ENCODE measurements at places on chromosomes 16 and 17.
A peak's percentile ranks its signal among the peaks of the same experiment; 100 is the strongest.

DNA sequence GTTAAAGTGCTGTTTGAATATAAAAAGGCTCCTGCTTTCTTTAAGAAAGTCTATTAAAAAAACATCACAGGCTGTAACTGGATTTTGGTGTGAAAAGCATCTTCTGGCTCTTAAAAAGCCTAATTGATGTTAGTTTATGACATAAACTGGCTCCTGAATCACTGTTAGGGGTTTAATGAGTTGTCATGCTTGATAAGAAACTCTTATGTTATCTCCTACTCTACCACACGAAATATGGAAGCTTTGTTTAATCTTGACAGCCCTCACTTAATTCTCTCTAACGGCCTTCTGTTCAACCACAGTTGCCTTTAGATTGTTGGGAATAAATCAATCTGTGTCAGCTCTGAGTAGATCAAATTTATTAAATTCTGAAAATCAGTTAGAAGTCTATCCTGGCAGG is 51.5 kb downstream of the CPPED1 start:
- DNase-seq: no peak

GRCh38 chr16:85359147-85359822 is 247.0 kb upstream of the CIBAR2 start:
- DNase-seq: no peak

- DNase-seq: no peak
Observed at GRCh38 chr17:2338315-2338657, 985 bp downstream of the SGSM2 start.

GRCh38 chr16:9837481-9837880 is 344.7 kb downstream of the GRIN2A start:
- DNase-seq: no peak

DNA sequence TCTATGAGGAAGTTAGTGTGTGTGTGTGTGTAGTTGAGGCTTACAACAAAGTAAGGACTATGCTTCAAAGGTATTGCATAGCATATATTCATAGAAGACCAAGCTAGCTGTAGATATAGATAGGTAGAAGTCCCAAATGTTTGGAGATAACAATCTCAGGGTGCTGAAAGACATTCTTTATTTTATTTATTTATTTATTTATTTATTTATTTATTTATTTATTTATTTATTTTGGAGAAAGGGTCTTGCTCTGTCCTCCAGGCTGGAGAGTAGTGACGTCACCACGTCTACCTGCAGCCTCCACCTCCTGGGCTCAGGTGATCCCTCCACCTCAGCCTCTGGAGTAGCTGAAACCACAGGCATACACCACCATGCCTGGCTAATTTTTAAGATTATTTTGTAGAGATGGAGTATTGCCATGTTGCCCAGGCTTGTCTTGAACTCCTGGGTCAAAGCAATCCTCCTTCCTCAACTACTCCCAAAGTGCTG is 284.6 kb upstream of the KIF2B start:
- no peak for DNase-seq

DNA sequence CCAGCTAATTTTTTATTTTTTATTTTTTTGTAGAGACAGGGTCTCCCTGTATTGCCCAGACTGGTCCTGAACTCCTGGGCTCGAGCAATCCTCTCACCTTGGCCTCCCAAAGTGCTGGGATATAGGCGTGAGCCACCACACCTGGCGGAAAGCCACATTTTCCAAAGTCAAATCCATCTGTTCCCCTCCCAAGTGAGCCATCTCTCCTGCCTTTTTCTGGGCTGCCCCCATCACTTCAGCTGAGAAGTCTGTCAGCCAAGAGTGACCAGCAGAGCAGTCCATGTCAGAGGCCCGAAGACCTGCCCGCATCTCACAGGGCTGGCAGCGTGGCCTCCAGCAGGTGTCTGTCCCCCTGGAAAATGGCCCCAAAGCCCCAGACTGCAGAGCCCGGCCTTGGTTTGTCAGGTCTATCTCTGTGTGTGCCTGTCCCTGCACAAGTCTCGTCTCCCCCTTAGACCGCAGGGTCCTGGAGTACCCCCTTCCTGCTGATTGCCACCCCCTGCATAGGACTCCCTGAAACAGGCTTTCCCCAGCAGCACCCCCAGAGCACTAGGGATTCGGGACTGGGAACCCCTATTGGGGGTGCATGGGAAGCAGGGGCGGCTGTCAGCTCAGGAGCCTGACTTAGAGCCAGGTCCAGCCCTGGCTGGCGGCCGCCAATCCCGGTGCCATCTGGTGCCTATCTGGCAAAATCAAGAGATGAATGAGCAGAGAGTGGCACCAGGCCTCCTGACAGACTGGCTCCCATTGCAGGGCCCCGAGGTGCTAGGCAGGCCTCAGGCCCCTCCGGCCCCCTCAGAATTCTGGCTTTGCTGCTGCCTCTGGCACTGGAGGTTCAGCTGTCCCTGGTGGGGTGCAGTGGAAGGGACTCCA is 7.8 kb downstream of the TTYH2 start:
- DNase-seq: no peak

- DNase-seq: no peak
Observed at GRCh38 chr17:5234645-5235576, at the start of gene SCIMP. Gene SCIMP (minus strand): TSS chr17:5234860. CDS start chr17:5234755, 105 bp downstream.

GRCh38 chr17:27236717-27237315 is 57.1 kb upstream of the WSB1 start:
- peak; percentile 75 for DNase-seq

- no peak for DNase-seq
Observed at GRCh38 chr17:846901-847843, 65.0 kb downstream of the MRM3 start.

DNA sequence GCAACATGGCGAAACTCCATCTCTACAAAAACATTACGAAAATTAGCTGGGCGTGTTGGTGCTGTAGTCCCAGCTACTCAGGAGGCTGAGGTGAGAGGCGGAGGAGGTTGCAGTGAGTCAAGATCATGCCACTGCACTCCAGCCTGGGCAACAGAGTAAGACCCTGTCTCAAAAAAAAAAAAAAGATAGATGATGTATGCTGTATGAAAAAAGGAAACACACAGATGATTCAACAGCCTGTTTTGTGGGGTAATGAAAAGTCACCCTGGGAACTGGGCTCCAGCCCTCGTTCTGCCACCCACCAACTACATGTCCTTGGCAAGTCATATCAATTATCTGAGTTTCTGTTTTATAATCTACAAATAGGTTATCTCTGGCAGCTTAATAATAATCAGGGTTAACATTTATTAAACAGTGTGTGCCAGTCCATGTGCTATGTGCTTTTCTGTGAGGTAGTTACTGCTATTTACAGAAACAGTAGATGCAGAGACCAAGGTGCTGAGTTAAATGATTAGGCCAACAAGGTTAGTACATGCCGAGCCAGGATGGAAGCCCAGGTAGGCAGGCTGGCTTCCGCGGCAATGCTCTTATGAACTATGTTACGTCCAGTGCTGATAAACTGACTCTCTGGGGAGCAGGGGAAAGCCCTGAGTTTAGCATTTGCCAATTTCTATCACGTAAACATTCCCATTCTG is 1.1 kb downstream of the G6PC1 start:
- DNase-seq: no peak

DNA sequence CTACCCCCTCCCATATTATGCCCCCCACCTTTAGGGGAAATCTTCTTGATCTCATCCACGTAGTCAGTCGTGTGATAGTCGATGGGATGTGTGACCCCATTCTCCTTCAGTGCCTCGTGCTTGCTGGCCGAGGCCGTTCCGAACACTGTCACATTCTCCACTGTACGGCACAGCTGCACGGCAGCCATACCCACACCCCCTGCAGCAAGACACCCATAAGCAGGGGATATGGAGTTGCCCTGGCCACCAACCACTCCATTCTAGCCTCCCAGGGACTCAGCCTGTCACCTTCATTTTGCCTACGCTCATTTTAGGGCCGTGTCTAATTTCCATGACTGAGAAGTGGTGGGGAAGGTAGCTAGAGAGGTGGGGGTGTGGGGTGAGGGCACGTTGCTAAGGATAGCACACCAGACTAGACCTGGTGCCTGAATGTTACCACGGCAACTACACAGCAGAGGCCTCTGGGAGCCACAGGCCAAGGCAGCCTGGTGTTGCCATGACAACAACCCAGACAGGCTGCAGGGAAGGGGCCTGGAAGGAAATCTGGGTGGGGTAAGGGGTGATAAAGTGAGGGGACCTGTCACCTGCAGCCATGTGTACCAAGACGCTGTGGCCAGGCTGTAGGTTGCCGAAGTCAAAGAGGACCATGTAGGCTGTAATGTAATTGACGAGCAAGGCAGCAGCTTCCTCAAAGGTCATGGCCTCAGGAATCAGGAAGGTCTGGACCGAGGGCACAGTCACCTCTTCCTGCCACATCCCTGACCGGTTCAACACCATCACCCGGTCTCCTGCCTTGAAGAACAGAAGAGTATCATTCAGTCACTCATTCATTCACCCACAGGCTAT is 4.0 kb downstream of the VAT1 start:
- DNase-seq: no peak

DNA sequence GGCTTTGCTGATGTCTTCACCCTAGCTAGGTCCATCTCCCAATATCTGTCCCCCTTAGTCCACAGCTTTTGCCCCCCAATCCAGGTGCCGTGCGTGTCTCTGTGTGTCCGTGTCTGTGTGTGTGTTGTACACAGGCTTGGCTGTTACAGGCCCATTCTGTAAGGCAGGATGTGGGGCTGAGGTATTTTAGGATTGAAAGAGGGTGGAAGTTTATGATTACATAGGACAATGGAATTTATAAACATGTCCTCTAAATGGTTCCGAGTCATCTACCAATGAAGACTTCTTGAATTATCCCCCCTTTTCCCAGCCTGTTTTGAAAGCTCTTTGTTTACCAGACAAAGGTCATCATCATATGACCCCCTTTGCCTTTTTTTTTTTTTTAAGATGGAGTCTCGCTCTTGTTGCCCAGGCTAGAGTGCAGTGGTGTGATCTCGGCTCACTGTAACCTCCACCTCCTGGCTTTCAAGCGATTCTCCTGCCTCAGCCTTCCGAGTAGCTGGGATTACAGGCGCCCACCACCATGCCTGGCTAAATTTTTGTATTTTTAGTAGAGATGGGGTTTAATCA is 21.9 kb downstream of the ACE start:
- no peak for DNase-seq

GRCh38 chr16:83441517-83441916 is 366.3 kb upstream of the HSBP1 start:
- no peak for DNase-seq

GRCh38 chr16:12678983-12679382 is 124.7 kb downstream of the CPPED1 start:
- no peak for DNase-seq

DNA sequence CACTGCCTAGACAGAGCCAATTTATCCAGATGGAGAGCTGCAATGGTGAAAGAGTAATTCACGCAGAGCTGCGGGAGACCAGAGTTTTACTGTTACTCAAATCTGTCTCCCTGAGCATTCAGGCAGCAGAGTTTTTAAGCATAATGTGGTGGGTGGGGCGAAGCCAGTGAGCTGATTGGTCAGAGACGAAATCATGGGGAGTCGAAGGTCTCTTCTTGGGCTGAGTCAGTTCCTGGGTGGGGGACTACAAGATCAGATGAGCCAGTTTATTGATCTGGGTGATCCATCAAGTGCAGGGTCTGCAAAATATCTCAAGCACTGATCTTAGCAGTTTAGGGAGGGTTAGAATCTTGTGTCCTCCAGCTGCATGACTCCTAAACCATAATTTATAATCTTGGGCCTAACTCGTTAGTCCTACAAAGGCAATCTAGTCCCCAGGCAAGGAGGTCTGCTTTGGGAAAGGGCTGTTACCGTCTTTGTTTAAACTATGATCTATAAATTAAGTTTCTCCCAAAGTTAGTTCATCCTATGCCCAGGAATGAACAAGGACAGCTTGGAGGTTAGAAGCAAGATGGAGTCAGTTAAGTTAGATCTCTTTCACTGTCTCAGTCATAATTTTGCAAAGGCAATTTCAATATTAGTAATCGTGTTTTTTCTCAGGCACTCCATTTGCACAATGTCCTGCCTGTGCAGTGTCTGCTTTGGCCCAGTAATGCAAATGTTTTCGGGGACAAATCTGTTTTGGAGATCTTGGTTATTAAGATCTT is 27.0 kb downstream of the PIGL start:
- DNase-seq: peak; percentile 78

DNA sequence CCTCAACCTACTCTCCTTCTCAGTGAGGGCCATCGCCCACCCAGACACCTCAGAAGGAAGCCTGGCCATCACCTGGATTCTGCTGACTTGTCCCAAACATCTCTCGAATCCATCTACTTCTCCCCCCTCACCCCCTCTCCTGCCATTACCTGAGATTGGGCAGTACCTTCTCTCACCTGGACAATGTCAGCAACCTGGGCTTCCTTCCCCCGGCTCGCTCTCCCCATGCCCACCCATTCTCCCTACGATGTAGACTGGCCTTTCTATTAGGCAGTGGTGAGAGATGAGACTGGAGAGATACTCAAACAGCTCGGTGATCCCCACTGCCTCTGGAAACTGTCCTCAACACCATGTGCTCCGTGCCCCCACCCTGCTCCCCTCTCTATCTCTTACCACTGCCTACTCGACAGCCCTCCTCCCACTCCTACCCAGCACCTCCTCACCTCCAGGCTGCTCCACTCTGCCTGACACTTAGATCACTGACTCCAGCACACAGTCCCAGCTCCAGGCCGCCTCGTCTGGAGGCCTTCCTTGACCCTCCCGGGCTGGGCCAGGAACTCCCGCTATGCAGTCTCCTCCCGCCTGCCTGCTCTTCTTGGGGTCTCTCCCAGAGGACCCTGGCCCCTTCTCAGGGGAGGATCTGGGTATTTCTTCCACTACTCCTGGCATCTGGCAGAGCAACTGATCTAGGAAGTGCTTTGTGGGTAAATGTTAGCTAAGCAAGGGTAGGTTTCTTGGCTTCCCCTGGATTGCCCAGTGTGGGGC is 235.8 kb upstream of the NLRP1 start:
- no peak for DNase-seq

- DNase-seq: peak; percentile 30
Observed at GRCh38 chr17:35218915-35219314, 24.0 kb upstream of the SLFN5 start.

GRCh38 chr16:3668626-3669025 is 14.1 kb downstream of the DNASE1 start:
- DNase-seq: no peak

DNA sequence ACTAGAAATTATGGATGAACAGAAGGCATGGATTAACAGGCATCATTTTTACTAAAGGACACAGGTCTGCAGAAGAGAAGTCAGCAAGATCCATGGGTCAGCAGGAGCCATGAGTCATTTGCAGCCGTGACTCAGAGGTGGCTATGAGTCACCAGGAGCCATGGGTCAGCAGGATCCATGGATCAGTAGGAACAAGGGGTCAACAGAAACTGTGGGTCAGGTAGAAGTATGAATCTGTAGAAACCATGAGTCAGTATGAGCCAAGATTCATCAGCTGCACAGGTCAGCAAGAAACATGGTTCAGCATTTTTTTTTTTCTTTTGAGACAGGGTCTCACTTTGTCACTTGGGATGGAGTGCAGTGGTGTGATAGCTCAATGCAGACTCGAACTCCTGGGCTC is 58.2 kb upstream of the HS3ST4 start:
- DNase-seq: no peak

- DNase-seq: no peak
Observed at GRCh38 chr17:5509482-5509881, 23.1 kb downstream of the MIS12 start.

- DNase-seq: peak; percentile 71
Observed at GRCh38 chr17:64306850-64307463, 43.9 kb upstream of the TEX2 start.
